ENCODE measurements at places on chromosomes 13 and 19.

DNA sequence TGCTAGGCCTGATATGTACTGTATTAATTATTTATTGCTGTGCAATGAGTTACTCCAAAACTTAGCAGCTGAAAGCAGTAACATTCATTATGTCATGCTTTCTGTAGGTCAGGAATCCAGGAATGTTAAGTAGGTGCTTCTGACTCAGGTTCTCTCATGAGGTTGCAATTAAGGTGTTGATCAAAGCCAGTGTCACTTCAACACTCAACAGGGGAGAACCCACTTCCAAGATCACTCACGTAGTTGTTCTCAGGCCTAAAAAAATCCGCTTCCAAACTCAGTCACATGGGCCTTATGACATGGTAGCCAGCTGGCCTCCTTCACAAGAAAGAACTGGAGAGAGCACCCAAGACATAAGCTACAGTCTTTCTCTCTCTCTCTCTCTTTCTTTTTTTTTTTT lies 211.1 kb upstream of the NBEA start:
- DNase-seq: no peak

DNA sequence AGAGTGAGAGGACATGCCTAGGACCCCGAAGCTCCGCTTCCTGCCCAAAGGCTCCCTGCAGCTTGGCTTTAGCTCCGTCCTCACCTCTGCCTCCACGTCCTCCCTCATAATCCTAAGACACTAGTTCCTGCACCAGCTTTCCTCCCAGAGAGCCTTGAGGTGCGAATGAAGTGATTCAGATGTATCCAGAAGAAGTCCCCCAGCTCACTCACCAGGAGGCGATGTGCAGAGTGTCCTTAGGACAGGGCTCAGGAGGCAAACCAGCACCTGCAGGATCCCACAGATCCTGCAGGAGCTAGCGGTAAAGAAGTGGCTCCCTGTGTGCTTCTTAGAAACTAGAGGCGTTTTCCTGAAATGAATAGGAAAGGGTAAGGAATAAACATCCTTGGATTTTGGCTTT lies 109.7 kb downstream of the HSPH1 start:
- no peak for DNase-seq

GRCh38 chr19:28948026-28948425 lies 264.9 kb downstream of the UQCRFS1 start:
- DNase-seq: no peak

DNA sequence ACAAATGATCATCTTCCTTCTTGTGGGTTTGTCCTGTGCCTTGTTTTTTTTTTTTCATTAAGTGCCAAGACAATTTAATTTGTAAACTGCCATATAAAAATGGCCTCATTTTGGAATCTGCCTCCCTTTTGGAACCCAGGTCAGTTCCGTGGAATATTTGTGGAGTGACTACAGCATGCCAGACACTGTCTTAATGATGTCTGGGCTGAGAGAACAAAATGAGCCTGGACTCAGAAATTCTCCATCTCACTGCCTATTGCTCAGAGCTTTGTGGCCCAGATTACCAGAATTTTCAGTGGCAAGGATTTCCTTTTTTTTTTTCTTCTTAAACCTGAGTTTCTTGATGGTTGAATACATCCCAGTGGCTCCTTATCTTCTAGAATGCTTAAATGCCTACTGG lies 340.6 kb downstream of the ENOX1 start:
- DNase-seq: no peak

DNA sequence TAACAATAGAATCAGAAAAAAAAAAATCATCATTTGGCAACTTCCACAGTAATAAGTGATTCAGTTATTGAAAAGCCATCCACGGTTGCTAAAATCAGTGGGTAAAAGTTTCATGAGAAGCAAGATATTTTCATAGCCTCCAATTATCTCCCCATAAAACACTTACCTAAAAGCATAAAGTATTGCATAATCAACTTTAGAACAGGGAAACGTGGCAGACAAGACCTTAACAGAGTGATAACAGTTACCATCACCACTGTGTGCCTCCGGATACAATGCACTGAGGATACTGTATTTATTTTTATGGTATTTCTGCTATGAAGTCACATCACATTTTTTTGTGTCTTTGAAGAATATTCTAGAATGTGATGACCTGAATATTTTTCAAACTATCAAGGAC lies 37.0 kb downstream of the ABCC4 start:
- no peak for DNase-seq

DNA sequence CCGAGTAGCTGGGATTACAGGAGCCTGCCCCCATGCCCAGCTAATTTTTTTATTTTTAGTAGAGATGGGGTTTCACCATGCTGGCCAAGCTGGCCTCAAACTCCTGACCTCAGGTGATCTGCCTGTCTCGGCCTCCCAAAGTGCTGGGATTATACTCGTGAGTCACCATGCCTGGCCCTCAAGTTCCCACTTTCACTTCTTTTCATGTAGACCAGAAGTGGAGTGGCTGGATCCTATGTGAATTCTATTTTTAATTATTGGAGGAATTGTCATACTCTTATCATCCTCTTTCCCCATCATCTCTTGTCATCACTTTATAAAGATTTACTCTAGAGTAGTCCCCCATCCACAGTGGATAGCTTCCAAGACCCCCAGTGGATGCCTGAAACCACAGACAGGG lies 12.8 kb upstream of the SIGLEC10 start:
- DNase-seq: no peak

GRCh38 chr19:788686-788982 lies 8.6 kb upstream of the PTBP1 start:
- DNase-seq: no peak

DNA sequence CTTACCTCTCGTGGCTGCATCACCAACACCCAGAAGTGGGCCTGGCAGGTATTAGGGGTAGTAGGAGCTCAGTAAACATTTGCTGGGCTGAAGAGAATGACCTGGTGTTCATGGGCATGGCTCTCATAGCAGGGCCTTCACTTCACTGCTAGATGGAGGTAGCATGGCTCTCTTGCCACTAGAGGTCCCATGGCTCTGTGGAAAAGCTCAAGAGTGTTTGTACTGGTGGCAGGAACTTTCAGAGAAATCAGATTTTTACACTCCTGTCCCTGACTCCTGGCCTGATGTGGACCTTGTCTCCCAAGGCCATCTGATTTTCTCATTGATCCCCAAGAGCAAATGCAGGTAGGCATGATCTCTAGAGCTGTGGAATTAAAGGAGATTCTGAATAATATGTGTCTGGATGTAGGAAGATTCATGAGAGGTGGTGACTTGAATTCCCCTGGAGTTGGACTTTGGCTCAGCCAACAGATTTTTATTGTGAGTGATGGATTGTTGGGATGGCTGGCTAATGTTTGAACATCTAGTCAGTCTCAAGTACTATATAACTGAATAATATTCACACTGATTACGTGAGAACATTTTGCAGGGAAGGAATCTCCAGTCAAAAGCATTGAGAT lies 5.7 kb downstream of the ZNF574 start:
- no peak for DNase-seq

DNA sequence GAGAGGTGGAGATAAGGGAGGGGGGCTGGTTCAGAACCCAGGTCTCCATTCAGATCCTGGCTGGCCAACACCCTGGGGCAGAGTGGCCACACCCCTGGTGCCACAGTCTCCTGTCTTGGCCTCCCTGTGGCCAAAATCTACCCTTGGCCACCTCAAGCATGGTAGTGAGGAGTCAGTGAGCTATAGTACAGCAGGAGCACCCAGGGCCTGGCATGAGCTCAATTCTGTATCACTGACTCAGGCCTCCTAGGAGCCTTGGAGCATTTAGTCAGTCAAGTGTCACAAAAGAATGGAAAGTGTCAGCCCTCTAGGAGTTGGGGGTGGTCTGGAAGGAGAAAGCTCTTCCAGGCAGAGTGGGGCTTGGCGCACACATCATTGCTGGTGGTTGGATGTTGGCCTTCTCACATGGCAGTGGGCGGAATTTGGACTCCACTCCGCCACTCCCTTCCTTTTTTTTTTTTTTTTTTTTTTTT lies 6.6 kb upstream of the CD79A start:
- no peak for DNase-seq

DNA sequence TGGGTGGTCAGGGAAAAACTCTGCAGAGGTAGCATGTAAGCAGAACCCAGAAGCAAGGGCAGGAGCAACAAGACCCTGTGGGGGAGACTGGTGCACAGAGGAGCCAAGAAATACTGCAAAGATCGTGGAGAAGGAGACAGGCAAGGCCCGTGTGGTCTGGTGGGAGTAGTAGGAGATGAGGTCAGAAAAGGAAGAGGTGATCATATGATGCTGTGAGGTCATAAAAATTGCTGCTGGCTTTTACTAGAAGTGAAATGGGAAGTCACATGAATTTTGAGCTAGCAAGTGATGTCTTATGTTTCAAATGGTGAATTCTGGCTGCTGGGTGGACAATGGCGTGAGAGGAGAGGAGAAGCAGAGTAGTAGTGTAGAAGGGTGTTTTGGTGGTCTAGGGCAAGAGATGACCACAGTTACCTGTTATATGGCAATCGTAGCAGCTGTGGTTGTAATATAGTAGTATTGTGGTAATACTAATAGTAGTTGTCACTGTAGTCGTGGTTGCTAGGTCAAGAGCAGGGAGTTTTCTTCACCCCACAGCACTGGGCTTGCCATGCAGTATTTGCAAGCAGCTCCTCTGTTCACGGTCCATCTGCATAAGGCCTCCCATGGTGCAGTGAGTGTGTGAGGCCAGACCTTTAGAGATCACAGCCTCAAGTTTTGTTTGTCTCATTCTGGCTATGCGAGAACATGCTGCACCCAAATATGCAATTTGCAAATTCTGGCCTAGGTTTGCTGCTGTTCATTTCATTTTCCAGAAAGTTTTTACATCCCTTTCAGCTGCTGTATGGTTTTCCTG lies 205.0 kb downstream of the TSHZ3 start:
- no peak for DNase-seq

DNA sequence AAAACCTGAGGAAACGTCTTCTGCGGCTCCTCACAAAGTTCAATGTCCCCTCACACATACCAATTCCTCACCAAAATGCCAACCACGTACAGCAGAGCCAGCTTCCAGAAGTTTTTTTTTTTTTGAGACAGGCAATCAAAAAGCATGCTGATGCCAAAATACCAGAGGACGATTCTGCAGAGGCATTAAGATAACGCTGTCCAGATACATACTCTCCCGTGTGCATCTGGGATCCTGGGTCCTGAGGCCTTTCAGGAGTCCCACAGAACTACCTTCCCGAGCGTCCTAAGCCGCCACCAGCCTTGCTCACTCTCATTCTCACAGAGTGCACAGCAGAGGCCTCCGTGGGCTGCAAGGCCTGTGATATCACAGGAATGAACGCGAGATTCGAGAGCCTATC lies 5.0 kb downstream of the DCUN1D2 start:
- no peak for DNase-seq

DNA sequence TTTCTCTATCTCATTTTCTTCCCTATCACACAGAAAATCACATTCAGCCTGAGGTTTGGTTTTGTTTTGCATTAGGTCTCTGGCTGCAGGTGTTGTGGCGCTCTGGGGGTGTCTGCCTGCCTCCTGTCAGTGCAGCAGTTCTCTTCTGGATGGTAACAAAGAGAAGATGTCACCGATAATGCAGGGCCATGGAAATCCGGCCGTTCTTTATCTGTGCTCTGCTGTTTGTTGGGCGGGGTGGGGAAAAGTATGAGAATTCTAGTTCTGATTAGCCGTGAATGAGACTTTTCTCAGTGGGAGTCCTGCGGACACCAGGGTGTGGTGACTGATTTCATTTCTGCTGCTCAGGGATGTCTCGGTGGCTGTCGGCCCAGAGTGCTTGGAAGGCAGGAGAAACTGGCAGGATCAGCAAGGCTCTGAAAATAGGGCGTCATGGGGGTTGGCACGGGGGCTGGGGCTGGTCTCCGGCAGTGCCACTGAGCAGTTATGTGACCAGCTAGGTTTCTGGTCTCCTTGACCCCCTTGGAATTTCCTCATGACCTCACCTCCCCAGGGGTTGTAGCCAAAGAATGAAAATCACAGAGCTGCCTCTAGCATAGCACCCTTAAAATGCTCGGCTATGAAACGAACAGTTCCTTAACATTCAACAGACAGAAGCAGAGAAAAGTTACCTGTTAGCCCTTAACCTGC lies 5.0 kb downstream of the RNF113B start:
- no peak for DNase-seq

DNA sequence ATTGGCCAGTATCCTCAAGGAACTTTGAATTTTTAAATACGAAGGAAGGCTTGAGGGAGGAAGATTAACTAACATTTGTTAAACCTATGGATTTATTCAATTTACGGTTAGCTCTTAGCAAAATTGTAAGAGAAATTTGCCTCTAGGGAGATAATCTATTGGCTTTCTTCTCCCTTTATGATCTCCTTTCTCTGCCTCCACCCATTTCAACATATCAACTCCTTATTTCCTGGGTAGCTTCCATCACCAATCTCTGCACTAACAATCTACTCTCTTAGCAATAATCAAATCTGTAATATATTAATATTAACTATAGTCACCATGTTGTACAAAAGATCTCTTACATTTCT lies 233.9 kb upstream of the CSNK1A1L start:
- no peak for DNase-seq

DNA sequence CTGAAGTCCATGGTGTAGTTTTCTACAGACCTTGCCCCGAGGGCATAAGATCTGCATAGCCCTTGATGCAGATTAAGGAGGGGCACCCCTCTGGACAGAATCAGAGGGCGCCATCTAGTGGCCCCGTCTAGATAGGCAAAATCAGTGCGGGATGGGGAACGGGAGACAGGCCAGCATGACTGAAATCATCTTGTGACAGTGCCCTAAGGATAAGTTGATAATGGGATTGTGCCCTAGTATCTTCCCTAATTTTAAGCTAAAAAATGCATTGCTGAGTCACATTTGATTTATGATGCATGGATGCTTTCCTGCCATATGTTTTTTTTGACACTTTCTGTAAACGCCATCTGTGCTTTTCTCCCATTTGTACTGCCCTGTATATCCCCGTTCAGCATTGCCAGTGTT lies 19.0 kb upstream of the GPI start:
- no peak for DNase-seq

- DNase-seq: no peak
Observed at GRCh38 chr13:111115061-111115964, at the start of gene ARHGEF7. Gene ARHGEF7 (plus strand): TSS chr13:111115310. CDS start chr13:111115527, 217 bp downstream.

- DNase-seq: no peak
Observed at GRCh38 chr13:78603240-78603957, at the start of gene POU4F1. Gene POU4F1 (minus strand): TSS chr13:78603552. CDS start chr13:78603326, 226 bp downstream.

DNA sequence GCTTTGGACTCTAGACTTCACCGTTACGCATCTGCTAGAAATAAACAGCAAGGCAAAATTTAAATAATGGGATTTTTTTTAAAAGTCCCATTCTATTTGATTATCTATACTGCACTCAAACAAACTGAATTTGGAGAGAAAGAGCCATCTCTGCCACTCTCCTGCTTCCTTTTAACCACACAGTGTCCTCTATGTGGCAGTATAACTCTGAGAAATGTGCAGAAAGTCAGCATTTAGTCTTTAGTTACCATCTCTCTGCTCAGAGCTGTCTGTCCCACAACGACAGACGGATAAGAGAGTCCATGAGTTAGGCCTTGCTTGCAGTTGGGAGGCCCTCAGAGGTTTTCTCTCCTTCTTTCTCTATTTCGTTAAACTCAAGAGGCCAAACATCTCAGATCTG lies 21.2 kb downstream of the CCNA1 start:
- DNase-seq: no peak

- no peak for DNase-seq
Observed at GRCh38 chr13:32454886-32455593, 27.1 kb upstream of the N4BP2L1 start.
